Nucleus accumbens (tissue), 56 donors: ENCODE measurements at places on chromosomes 11 and 22.

DNA sequence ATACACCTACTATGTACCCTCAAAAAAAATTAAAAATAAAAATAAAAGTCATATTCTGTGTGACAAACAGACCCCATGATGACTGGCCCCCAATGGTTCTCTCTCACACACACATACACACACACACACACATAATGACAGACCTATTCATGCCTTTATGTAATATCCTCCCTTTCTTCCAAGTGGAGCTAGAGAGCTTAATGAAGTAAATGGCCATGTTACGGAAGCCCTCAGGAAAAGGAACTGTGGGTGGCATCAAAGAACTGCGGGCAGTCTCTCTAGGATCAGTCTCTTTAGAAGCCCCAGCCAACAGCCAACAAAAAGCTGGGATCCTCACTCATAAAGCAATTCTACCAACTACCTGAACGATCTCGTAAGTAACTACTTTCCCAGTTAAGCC is 125.5 kb downstream of the SIK3 start:
- DNase-seq = no peak

GRCh38 chr11:124415356-124415923 is 9.2 kb downstream of the OR8B4 start:
- DNase-seq = no peak

DNA sequence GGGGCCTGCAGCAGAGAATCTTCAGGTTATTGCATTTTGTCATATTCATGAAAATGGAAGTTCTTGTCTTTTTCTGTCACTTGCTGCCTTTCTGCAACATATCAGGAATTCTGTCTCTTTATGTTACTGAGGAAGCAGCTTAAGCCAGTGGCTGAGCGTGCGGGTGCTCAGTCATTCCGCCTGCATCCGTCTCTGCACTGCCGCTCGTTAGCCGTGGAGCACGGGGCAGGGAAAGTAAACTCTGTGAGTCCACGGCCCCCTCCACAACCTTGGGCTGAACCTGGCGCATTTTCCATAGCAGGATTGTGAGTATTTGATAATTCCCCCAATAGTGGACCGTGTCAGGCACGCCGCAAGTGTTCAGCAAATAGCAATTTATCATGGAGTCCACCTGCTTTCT is 1007.7 kb downstream of the BRD1 start:
- DNase-seq = no peak

- no peak for DNase-seq
These were observed 95.6 kb downstream of the CD44 start for GRCh38 chr11:35234460-35235156.

DNA sequence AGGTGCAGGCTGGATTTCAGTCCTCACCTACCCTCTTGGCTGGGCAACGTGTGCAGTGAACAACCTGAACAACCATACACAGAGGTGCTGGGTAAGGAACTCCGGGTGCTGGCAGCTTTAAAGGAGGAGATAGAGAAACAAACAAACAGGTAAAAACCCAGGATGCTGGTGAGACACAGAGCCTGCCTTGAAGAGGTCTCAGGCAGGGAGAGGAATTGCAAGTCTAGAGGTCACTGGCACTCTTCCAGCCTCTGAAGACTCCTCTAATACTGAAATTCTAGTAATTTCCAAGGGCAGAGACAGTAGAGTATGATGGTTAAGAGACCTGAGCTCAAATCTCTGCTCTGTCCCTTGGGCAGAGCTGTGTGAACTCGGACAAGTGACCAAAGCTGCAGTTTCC is 192.5 kb downstream of the CEP164 start:
- DNase-seq = no peak

DNA sequence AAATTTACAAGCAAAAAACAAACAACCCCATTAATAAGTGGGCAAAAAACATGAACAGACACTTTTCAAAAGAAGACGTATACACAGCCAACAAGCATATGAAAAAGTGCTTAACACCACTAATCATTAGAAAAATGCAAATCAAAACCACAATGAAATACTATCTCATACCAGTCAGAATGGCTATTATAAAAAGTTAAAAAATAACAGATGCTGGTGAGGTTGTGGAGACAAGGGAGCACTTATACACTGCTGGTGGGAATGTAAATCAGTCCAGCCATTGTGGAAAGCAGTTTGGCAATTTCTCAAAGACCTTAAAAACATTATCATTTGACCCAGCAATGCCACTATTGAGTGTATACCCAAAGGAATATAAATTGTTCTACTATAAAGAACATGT is 72.3 kb downstream of the BBOX1 start:
- no peak for DNase-seq

GRCh38 chr11:86196913-86197312 is 47.6 kb upstream of the EED start:
- DNase-seq = no peak

DNA sequence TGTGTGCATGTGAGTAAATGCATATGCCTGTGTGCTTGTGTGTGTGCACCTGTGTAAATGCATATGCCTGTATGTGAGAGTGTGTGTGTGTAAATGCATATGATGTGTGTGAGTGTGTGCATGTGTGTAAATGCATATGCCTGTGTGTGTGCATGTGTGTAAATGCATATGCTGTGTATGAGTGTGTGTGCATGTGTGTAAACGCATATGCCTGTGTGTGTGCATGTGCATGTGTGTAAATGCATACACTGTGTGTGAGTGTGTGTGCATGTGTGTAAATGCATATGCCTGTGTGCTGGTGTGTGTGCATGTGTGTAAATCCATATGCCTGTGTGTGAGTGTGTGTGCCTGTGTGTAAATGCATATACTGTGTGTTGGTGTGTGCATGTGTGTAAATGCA is 37.8 kb downstream of the GGTLC2 start:
- no peak for DNase-seq

DNA sequence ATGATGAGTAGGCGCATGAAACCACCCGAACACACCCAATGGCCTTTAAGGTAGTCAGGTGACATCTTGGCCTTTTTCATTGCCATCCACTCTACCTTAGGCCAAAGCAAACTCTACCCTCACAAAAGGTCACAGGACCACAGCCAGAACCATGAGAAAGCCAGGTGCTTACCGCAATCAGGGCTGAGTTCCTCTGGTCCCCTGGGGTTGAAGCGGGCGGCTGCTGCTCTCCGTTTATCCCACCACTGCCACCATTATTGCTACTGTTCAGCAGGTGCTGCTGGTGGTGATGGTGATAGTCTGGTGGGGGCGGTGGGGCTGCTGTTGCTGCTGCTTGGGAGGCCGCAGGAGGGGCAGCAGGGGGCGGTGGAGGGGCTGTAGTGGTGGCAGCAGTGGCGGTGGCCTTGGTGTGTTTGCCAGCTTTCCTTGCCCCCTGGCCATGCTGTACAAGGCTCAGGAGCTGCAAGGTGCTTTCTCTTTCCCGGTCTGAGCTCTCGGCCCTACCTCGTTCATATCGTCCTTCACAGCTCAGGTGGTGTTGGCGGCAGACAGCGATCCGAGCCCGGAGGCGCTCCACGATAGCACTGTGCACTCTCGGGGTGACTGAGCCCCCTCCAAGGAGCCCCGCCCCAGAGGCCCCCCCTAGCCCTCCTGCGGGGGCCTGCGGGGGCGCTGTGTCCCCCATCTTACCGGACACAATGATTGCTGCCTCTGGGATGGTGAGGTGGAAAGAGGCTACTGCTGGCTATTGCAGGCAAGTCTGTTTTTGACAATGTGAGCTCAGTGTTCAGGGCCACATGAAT is 1.6 kb downstream of the MAML2 start:
- DNase-seq = no peak

DNA sequence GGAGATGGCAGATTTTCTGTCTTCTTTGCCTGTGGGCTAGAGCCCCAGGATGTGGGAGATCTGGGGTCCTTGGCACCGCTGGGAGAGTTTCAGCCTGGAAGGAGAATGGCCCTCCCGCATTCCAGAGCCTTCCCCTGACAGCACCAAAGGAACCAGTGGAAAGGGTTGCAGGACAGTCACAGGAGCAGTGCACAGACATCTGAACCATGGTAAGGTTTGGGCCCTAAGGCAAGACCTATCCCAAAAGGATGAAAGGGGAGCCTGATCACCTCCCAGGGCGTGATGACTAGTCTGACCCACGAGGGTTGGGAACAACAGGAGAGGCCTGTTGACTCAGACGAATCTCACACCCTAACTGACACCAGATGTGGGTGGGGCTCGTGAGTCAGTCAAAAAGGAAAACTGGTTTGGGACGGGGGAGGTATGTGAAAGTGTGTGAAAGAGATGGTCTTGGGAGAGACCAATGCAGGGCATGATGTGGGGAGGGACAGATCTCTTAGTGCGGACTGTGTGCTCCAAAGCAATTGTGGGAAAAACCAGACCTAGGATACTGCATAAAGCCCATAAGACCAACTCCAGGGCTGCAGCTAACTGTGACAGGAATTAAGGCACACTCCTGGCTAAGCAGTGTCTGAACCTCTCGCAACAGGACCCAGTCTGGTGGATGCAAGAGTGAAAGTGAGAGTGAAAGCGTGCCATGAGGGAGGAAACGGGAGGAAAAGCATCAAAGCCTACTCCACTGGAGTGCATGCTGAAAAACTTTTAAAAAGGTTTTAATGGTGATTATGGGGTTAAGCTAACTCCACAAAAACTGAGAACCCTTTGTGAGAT is 39.1 kb upstream of the GLYAT start:
- DNase-seq = no peak

GRCh38 chr11:33731723-33732531 is 4.3 kb downstream of the CD59 start:
- no peak for DNase-seq
